Caudate nucleus (tissue), 63 donors: ENCODE measurements at places on chromosomes 5 and 9.

DNA sequence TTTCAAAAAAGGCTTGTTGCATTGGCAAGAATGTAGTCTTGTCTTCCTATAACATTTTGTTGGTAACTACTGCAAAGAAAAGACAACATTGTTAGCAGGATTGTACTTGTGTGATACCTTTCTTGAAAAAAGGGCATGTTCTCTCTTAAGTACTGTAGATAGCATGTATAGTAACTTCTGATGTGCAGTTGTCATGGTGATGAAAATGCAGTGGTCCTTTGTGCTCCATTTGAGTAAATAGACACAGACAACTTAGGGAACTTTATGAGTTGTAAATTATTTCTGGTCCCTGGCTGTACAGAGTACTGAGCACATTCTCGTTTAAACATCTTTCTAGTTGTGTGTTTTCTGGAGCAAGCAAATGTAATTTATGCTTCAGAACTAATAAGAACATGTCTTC, 103.3 kb downstream of the CD180 start:
- DNase-seq: no peak

DNA sequence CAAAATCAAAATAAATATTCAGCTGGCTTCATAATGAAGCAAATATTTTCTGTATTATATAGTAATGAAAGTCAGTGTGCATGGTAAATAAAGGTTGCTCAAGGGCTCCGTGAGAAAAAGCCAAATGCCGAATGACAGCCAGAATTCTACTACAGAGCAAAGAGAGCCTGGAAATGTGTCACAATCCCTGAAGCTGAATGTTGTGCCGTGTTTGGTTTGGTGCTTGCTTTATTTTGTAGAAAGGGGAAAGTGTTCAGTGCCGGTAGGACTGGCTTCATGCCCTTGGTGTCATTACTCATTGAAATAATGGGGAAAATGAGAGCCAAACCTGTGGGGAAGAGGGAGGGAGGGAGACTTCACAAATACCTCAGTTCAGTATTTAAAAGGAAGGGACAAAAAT, 26.8 kb upstream of the ADAMTSL1 start:
- no peak for DNase-seq

DNA sequence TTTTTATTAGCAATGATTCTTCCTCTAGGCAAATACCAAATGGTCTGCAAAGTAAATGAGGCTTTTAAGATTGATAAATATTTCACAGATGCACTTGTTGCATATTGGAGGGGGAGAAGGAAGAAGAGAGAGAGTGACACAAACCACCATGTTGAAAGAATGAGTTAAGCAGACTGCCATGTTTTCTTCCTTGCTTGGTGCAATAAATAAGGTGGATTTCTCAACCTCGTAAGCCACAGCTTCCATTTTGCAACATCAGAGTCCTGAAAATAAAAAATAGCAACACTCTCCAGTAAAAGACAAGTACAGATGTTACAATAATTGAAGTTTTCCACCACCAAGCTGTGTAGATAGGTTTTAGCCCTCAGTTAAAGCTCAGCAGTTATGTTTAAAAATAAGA, 202.9 kb downstream of the SGCD start:
- no peak for DNase-seq

DNA sequence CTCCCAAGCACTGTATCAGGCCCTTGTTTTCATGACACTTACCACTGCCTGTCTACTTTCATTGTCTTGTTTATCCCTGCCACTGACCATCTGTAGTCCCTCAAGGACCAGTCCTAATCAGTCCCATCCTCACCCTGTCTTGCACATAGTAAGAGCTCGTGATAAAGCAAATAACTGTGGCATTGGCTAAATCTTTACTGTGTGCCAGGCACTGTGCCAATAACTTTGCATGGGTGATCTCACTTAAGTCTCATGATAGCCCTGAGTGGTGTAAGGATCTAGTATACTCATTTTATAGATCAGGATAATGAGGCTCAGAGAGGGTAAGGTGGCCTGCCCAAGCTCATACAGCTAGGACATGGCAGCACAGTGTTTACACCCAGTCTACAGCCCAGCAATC, 5.6 kb downstream of the CDX1 start:
- DNase-seq: no peak

DNA sequence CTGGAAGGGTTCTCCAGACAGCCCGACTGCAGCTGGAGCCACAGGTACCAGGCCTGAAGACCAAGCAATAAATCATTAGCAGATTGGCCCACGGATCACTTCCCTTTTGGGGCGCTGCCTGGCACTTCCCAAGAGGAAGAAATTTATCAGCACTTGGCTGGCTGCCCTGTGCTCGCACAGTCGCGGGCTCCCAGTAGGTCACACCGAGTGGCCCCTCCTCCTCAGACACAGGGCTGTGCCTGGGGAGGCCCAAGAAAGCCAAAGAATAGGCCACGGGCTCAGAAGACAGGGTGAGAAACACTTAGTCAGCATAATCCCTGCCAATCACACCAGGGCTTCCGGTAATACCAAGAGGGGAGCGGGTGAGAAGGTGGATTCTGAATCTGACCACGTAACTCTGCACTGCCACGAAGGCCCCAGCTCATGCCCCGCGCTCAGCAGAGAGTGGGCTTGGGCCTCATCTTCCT, 115.7 kb upstream of the MSX2 start:
- no peak for DNase-seq

DNA sequence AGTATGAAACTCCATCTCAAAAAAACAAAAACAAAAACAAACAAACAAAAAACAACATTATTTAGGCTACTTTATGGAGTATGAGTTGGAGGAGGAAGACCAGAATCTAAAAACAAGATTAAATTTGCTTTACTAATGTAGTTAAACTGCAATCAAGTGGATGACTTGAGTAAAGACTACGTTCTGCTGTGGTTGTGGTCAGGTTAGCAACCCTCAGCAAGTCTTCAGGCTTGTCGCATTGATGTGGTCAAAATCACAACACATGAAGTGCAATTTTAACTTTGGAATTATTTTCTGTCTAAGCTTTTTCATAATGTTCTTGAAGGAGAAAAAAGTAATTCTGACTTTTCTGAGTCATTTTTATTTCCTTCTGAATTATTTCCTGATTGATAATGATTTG, 43.1 kb downstream of the PDE6A start:
- no peak for DNase-seq

GRCh38 chr9:132793606-132794580, 84.2 kb downstream of the AK8 start:
- DNase-seq: no peak

DNA sequence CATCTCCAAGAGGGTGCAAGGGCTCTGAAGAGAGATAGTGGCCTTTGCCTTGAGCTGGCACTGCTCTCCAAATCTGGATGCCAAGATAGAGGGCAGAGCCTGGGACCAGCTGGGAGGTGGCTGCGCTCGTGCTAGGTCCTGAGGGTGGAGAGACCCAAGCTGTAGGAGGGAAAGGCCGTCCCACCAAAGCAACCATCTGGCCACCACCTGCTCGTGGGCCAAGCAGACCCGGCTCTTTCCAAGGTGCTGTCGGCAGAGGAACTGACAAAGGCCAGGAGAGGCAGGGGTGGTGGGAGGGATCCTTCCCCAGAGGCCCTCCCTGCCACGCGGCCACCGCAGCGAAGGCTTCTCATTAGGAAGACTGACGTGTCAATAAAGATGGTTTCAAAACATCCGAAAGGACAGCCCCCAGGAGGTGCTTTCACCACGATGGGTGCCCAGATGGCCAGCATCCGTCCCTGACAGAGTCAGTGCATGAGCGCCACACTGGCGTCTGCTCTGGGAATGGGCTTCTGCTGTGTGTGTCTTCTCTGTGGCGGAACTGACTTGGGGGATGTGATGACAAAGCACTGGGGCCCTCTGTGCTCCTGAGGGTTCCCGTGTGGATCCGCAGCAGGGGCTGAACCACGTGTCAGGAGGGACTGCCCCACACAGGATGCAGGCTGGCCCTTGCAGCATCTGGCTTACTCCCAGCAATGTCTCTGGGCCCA, 213.5 kb downstream of the FANCC start:
- no peak for DNase-seq
